ENCODE measurements at places on chromosomes 7 and 10.

DNA sequence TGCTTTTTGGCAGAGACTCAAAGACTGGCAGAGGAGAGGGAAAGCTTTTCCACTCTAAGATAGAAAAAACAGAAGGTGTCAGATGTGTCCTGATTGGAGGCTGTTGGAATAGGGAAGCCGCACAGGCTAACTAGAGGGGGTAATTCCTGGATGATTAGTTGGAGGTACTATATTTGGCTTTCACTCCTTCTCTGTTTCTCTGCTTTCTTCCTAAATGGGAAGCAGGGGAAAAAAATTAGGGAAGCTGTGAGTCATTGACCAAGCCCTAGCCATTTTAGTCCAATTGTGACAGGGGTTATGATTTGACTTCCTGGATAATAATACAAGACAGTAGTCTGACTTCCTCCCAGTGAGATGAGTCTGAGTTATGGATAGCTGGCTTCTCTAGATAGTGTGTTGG is 475.2 kb upstream of the CELF2 start:
- no peak for DNase-seq

GRCh38 chr7:18530224-18531179 is 35.0 kb downstream of the HDAC9 start:
- DNase-seq = no peak

GRCh38 chr10:19710600-19710999 is 105.6 kb upstream of the PLXDC2 start:
- no peak for DNase-seq

DNA sequence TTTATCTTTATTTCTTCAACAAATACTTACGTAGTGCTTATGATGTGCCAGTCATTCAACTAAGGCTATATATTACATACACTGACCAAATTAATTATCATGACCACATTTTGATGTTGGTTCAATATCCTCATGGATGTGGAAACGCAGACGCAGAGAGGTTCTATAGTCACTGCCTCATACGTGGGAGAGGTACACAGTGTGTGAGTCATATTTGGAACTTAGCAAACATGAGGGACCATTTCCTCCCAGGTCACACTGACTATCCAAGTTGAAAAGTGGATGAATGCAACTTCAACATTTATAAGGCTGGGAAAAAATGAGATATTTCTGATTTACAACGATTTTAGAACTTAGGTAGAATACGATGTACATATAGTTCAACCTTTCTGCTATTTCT is 113.6 kb downstream of the PRLHR start:
- DNase-seq = no peak

- no peak for DNase-seq
Measured at GRCh38 chr7:131608116-131608500, 51.7 kb upstream of the PODXL start.

- DNase-seq = no peak
Measured at GRCh38 chr7:106788637-106789036, 76.4 kb upstream of the PIK3CG start.

- DNase-seq = no peak
Measured at GRCh38 chr7:94216944-94217461, 177.7 kb upstream of the COL1A2 start.

DNA sequence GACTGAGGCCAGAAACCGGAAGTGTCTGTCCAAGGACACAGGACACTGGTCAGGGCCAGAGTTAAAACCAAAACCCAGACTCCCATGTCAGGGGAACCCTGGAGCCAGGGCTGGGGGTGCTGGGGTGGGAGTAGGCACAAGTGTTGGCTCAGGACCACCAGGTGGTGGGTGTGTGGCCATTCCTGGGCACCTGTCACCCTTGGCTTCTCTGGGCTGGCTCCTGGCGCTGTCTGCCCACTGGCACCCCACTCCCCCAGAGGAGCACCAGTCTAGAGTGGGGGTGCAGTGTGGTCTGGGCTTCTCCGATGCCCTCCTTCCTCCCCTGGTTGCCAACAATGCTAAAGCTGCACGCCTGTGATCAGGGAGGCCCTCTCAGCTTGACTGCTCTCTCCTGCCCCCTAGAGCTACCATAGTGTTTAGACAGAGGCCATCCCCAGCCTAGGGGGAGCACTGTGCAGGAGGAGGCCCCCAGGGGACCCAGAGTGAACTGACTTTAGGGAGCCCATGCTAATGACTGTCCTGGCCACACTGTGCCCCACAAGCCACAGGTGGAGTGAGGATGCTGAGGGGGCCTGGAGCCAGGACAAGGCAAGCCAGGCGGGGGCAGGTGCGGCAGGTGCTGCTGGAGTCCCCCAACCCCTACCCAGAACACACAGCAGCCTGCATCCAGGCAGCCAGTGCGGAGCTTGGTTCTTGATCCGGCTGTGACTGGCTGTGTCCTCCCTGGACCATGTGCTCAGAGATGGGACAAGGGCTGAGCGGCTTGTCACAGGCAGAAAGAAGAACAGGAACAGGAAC is 11.0 kb downstream of the RASGEF1A start:
- peak; percentile 45 for DNase-seq

DNA sequence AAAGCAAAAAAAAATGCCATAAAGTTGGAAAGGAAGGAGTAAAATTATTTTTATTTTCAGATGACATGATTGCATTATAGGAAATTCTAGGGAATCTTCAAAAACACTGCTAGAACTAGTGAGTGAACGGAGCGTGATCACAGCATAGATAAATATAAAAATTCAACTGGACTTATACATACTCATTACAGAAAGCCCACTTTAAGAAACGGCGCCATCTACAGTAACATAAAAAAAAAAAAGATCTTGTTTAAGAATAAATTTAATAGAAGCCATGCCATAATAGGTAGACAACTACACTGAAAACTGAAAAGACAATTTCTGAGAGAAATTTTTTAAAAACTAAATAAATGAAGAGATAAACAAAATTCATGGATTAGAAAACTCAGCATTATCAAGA is 623.1 kb upstream of the MGMT start:
- no peak for DNase-seq

DNA sequence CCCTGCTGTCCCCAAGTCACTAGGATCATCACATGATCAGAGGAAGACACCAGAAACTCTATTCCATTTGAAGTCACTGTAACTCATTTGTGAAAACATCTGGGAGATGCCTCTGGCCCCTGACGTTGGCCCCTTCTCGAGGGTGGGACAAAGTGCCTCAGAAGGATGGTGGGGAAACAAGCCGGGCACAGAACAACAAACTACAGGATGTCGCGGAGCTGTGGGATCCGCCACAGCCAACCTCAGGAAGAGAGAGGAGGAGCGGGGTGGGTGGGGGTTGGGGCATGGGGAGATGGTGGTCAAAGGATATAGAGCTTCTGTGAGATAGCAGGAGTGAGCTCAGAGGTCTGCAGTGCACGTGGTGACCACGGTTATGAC is 265.6 kb upstream of the TCERG1L start:
- DNase-seq = no peak

GRCh38 chr10:113035732-113036312 is 85.8 kb downstream of the TCF7L2 start:
- DNase-seq = no peak

DNA sequence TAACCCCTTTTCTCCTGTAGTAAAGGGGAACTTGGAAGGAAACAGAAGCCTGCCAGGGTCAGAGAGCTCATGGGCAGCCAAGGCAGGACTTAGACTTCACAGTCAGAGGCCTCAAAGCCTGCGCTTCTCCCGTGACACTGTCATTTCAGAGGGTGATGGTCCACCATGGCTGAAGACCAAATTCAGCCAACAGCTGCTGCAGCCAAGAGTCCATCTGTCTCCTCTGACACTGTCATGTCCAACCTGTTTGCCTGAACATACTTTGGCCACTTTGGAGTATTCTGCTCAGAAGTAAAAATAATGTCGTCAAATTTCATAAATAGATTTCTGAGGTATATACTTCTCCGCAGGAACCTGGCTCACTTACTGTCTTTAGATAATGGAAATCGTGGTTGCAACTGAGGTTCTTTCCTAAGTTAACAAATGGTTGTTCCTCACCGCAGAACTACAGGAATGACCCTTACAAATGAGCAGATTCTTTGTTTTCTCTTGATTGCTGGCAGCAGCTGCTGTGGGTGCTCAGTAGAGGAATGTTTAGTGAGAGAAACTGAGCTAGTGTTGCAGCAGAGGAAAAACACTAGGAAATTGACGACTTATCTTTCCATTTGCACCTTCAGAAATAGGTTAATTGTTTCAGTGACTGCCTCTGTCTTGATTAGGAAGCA is 626.5 kb downstream of the SDK1 start:
- DNase-seq = no peak

DNA sequence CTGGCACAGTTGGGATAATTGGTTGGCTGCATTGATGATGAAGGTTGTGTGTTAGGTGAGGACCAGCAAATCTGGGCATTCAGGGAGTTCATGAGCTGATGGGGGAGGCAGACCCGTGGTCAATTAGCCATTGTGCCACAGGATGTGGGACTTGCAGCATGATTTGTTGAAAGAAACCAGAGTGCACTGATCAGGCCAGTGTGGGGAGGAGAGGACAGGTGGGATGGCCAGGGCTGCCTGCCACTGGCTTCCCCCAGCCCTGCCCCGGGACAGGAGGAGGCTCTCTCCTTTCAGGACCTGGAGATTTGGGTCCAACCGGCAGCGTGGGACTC is 4.3 kb downstream of the CLIP2 start:
- DNase-seq = no peak

GRCh38 chr10:132710746-132711612 is 75.0 kb downstream of the NKX6-2 start:
- DNase-seq = no peak

DNA sequence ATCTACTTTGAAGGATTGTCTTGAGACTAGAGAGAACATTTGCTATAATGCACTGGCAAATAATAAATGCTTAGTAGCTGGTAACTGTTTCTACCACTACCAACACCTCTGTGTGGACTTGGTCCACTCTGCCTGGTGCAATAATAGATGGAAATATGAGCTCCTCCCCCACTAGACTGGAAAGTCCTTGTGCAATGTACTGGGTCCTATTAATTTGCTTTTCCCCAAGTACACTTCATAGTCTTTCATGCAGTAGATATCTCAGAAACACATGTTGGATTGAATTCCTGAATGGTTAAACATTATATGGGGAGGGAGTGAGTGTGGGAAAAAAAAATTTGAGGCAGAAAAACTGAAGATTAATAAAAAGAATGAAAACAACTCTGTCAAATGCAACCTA is 119.3 kb downstream of the C10orf90 start:
- DNase-seq = no peak

DNA sequence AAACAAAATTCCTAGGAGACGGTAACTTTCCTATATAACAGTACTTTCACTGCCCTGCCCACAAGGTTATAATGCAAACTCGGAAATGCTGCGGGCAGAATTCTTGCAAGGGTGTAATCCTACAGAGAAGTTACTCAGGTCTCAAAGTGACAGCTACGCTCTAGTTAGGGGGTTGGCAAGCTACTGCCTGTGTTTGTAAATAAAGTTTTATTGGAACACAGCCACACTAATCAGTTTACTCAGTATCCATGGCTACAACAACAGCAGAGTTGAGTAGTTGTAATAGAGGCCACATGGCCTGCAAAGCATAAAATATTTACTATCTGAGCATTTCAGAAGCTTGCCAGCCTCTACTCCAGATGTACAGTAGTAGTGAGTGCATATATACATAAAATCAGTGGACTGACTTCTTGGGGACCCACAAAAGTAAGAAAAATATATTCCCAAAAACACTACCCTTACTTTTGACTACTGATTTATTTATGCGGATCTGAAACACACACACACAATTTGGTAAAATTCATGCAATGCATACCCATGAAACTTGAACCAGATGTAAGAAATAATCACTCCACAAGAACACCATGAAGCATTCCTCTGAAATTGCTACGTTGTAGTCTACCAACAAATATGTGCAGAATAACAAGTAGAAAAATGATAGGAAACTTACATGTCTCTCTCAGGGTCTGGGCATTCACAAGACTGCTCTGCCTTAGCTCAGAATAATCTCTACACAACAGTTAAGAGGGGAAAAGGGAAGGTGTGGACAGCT is 53.0 kb downstream of the SMURF1 start:
- DNase-seq = no peak

- no peak for DNase-seq
Measured at GRCh38 chr7:149850716-149851115, 12.5 kb downstream of the ZNF862 start.

DNA sequence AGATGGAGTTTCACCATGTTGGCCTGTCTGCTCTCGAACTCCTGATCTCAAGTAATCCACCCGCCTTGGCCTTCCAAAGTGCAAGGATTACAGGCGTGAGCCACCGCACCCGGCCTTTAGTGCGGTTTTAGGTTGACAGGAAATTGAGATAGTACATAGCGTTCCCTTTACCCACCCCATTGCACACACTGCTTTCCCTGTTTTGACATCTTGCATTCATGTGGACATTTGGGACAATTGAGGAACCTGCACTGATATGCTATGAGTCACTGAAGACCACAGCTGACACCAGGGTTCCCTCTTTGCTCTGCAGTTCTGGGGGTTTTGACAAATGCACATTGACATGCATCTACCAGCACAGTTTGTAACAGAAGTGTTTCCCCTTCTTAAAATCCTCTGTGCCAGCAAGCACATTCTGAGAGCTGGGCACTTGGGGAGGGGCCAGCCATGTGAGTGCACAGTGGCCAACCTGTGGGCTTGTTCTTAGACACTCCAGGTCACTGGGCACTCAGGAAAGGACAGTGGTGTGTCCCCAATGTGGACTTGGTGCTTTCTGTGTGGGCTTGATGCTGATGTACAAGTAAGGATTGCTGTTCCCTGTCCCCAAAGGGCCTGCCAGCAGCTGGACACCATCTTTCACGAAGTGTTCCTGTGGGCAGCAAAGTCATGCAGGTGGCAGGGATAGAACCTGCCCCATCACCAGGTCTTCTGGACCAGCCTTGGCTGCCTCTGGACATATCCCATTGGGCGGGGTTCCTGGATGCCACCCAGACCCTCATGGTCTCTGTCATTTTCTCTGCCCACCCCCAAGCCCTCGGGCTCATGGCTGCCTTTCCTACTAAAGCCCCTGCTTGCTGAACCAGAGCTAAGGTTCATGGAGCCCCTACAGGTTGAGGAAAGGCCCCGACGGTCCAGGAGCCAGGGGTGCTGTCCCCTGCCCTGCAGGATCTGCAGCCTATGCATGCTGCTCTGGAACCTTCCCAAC is 579.8 kb downstream of the GLRX3 start:
- DNase-seq = no peak

GRCh38 chr7:81075150-81075549 is 156.3 kb upstream of the SEMA3C start:
- no peak for DNase-seq

DNA sequence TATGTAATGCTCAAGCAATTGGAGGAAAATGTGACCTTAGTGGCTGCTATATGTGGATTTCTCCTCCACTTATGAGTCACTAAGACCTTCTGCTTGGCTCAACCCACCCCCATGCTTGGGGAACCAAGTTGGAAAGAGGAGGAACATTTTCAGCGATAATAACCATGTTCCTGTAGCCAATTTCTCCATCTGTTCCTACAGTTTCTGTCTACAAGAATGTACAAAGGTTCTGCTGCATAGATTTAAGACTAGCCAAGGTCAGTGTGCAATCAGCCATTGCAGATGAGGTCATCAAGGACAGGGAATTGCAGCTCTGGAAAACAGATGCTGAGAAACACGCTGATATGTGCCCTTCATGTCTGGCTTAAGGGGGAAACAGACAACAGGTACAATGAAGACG is 5.6 kb upstream of the NRCAM start:
- DNase-seq = no peak

Data from CD4-positive, alpha-beta T cell (primary cell).